Naive thymus-derived CD4-positive, alpha-beta T cell (primary cell): ENCODE measurements at places on chromosomes 7 and 10.

- no peak for DNase-seq
Measured at GRCh38 chr7:3165681-3166580, 122.3 kb upstream of the CARD11 start.

DNA sequence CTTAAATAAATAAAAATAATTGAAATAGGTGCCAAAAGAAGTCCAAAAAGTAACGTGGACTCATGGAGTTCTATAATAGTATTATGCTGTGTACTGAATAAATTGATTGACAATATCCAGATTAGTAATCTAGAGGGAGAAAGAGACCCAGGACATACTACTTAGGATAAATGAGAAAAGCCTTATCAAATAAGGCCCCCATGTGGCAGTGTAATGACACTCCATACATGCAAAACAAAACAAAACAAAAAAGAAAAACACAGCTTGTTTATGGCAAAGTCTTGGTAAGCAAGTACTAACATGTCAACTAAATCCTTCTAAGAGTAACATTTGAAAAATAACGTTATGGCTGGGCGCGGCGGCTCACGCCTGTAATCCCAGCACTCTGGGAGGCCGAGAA lies 3.6 kb upstream of the RUNDC3B start:
- DNase-seq, result no peak

- no peak for DNase-seq
Measured at GRCh38 chr10:2949948-2950354, 117.4 kb upstream of the PFKP start.

- no peak for DNase-seq
Measured at GRCh38 chr7:4783292-4783652, 7.8 kb downstream of the AP5Z1 start.

GRCh38 chr7:44634187-44634838 lies 27.9 kb downstream of the OGDH start:
- no peak for DNase-seq

GRCh38 chr10:94680544-94680943 lies 3.0 kb upstream of the CYP2C18 start:
- DNase-seq, result no peak

DNA sequence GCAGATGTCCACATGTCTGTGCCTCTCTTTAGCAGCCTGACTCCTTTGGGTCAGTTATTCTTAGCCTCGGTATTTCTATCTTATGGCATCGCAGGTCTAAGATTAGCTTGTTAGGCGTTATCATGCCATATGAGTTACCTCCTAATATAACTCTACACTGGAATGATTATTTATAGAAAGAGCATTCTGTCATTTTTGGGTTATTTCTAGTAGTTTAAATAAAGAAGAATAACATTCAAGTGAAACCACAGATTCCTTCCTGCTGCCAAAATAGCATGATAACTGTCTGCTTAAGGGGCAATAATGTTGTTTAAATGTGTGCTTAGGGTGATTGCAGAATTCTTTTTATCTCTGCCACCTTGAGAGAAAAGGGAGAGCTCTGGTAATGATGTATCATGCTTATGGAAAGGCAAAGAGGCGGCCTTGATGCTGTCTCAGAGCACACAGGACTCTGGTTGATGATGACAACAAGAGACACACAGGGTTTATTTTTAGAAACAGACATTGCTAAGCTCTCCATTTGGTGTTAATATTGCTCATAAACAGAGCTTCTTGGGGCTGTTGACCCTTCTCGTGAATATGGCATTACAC lies 10.4 kb downstream of the HDAC9 start:
- DNase-seq, result no peak

DNA sequence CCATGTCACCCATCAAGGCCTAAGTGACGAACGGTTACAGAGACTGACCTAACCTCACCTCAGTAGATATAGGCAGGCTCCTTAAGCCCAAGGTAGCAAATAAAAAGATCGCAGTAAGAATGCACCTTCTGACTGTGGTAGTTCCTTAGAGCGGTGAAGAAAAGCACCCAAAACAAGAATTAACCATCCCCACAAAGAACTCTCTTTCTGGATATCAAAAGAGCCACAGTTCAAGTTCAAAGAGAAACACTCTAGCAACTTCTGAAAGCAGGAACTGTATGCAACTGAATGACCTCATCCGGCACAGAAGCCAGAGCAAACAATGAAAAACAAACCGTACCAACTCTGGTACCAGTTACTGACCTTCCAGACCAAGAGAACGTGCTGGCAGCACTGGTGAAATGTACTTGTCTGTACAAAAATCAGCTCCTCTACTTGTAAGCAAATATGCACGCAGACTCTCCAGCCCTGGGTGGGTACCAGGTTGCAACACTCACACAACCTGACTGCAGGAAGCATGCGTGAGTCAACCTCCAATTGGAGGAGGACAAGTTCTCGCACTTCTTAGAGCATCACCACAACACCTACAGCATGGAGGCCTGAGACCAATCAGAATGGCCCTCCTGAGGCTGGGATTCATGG lies 202.7 kb downstream of the FAM107B start:
- peak; percentile 80 for DNase-seq

- no peak for DNase-seq
Measured at GRCh38 chr7:11193888-11194287, 220.2 kb downstream of the PHF14 start.

GRCh38 chr10:112394475-112394875 lies 20.6 kb downstream of the ACSL5 start:
- no peak for DNase-seq

DNA sequence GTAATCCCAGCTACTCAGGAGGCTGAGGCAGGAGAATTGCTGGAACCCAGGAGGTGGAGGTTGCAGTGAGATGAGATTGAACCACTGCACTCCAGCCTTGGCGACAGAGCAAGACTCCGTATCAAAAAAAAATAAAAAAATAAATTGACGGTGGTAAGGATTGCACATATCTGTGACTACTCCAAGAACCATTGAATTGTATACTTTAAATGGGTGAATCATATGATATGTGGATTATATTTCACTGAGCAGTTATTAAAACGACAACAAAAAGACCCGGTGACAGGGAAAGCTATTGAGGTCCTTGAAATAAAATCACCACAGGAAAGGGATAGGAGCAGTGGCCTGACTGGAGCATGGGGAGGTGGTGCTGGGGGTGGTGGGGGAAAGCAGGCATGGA lies 31.2 kb upstream of the COMTD1 start:
- no peak for DNase-seq

DNA sequence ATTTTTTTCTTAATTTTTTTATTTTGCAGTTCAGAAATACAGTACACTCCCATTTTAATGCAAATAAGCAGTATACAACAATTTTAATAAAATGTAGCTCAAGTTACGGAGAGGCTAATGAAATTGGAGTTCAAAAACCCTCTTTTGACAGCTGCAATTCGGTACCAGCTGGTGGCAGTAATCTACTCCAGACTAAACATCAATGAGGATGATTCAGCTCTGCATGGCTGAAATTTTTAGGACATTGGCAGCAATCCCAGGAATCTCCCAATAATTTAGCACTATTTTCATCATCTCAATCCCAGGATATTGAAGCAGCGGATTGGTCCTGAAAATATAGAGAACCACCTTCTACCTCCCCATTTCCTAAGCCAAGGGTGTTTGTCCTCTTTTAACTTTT lies 278.8 kb downstream of the CACNA2D1 start:
- DNase-seq, result no peak

DNA sequence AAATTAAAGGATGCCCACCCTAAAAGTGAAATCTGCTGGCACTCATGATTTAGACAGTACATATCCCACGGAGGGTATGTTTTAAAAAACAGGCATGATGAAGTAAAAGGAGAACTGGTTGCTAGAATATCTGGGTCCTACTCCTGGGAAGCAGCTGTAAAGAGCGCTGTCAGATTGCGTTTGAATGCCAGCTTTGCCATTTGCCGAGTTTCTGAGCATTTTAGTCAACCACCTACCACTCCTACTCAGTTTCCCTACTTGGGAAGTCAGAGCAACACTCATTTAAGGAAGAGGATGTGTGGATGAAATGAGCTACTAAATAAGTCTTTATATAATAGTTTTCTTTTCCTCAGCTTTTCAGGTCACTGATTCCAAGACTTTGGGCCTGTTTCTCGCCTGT lies 1.1 kb upstream of the UMAD1 start:
- DNase-seq, result no peak

DNA sequence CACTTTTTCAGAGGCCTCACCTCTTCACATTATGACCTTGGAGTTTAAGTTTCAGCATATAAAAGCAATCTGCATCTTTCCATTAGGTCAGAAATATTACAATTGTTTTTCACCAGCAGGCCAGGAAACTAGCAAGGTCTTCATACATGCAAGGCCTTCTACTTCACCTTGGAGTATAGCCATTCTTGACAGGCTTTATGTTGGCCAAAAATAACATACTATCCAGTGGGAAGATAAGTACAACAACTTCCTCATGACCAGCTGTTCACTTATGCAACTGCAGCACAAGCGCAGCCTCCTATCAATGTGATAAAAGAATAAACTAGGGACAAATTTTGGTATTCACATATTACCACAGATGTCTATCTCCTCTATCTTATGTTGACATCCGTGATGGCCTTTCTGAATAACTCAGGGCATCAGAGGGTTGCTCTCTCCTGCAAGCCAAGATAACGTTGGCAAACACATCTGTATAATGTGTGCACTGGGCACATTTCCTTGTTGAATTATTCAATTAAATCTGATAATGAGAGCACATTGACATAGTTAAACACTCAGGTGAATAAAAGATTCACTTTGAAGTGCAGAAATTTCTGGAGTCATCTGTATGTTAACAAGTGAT lies 239.8 kb downstream of the FZD1 start:
- DNase-seq, result no peak

DNA sequence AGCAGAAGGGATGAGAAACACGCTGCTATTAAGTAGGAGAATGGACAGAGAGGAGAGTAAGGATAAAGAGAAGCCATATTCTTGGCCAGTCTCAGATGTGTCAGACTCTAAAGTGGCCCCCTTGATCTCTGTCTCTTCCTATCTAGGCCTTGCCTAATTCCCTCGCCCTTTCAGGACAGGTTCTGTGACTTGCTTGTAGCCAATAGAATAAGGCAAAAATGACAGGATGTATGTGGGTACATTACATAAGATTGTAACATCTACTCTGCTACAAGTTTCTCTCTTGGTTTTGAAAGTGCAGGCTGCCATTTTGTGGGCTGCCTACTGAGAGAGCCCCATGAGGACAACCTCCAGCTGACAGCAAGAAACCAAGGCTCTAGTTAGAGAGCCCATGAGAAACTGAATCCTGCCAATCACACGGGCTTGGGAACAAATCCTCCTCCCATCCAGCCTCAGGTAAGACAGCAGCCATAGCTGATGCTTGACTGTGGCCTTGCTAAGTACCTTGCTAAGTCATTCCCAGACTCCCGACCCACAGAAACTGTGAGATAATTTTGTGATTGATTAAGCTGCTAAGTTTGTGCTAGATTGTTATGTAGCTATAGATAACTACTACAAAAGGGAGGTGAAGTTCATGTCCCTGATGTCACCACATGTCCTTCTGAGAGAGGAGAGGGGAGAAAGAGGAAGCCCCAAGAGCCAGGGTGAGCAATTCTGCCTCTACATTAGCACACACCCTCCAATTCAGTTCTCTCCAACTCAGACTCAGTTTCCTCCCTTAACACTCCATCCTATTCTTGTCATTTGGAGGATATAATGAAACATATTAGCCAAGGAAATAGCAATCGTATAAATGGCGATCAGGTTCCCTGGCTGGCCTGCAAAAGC lies 185.5 kb downstream of the SGMS1 start:
- DNase-seq, result no peak

DNA sequence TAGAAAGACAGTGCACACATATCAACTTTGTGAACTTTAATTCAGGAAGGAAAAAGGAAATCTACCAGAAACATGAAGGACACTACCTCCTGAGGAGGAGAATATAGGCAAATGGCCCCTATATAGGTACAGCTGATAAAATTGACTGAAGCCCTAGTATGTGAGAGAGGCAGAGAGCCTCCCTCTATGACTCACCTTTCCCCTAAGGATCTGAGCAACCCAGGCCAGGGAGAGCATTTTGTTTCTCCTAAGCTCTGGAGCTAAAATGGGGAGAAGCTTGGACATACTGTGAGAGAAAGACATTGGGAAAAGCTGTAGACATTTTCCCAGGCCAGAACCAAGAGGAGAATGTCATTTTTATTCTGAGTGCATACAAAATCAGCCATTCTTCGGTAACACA lies 303.5 kb downstream of the AHR start:
- DNase-seq, result no peak

DNA sequence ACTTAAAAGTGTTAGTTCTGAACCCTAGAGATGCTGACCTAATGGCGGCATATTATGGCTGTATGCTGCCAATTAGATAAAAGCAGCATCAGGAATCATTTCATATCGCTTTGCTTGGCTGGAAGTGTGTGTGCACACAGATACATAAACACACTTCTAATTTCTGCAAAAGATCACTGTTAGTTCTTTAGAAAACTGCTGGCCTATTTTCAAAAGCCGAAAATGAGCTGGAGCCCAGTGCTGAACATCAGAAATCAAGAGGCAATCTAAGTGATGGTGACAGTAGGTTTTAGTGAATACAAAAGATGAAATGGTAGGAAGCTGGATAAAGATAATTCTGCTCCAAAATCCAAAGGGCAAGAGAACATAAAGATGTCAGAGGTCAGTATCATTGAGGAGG lies 745.8 kb upstream of the LRRTM3 start:
- DNase-seq, result no peak

GRCh38 chr7:5234852-5235831 lies 45.1 kb downstream of the WIPI2 start:
- no peak for DNase-seq

DNA sequence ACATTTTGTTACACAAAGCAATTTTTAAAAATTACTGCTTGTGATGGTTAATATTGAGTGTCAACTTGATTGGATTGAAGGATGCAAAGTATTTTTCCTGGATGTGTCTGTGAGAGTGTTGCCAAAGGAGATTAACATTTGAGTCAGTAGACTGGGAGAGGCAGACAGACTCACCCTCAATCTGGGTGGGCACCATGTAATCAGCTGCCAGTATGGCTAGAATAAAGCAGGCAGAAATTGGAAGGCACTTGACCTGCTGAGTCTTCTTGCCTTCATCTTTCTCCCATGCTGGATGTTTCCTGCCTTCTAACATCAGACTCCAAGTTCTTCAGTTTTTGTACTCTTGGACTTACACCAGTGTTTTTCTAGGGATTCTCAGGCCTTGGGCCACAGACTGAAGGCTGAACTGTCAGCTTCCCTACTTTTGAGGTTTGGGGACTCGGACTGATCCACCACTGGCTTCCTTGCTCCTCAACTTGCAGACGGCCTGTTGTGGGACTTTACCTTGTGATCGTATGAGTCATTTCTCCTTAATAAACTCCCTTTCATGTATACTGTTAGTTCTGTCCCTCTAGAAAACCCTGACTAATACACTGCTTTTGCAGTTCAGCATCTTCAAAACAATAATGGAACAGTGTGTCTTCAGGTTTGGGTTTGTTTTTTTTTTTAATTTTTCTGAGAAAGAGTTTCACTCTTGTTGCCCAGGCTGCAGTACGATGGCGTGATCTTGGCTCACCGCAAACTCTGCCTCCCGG lies 244.1 kb upstream of the SEMA3C start:
- no peak for DNase-seq

- DNase-seq, result no peak
Measured at GRCh38 chr10:43196131-43196980, 58.1 kb downstream of the CSGALNACT2 start.

- no peak for DNase-seq
Measured at GRCh38 chr7:94901981-94902380, 5.4 kb upstream of the PPP1R9A start.
